ENCODE measurements at places on chromosomes 6 and 20.

GRCh38 chr6:13445005-13445743, 42.2 kb downstream of the GFOD1 start:
- DNase-seq, result peak; percentile 55

- peak; percentile 39 for DNase-seq
These were observed 21.6 kb upstream of the MTRF1L start for GRCh38 chr6:153023977-153024708.

GRCh38 chr20:25699914-25700313, 3.3 kb upstream of the ZNF337 start:
- DNase-seq, result no peak

DNA sequence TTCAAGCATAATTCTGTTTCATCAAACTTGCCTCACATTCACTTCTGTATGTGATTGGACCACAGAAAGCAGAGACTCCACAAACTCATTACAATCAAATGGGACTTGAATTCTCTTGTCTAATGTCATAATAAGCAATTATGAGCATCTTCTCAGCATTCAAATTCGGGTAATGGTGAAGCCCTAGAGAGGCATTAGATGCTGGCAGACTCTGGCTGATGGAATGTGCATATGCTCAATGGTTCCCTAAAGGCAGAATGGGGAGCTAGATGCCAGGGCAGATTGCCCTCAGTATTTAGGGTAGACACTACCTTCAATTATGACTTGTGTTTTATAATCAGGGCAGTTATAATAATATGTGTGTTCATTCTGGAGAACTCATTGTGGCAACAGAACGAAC, 127.9 kb downstream of the HDGFL1 start:
- no peak for DNase-seq

DNA sequence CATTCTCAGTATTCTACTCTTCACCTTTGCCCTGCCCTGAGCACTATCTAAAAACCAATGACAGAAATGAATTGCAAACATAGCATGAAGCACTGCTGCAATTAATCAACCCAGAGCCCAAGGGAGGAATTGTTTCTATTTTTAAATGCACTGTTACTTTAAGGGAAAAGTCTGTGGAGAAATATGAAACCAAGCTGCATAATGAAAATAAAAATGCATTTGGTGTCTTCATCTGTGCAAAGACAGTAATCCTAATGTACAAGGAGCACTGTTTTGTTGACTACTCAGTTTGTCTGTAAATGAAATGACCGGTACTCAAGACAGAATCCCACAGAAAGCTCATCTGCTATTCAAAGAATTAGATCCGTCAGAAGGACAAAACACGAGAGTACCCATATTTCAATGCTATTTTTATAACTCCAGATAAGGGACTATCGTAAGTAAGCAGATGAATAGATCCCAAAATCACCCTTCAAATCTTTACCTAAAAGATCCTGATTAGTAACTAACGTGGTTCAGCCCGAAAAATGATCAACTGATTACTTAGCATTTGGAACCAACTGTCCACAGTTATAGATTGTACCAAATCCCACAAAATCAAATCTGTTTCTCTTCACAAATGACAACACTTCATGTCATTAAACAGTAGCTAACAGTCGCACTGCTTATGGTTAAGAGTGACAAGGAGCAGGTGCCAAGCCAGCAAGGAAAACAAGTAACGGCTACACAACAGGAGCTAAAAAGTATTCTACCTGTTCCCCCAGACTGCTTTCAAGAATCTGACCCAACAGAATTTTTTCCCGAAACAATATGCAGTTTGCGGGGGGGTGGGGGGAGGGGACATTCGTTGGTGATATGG, 2.4 kb downstream of the KIF13A start:
- DNase-seq, result no peak

DNA sequence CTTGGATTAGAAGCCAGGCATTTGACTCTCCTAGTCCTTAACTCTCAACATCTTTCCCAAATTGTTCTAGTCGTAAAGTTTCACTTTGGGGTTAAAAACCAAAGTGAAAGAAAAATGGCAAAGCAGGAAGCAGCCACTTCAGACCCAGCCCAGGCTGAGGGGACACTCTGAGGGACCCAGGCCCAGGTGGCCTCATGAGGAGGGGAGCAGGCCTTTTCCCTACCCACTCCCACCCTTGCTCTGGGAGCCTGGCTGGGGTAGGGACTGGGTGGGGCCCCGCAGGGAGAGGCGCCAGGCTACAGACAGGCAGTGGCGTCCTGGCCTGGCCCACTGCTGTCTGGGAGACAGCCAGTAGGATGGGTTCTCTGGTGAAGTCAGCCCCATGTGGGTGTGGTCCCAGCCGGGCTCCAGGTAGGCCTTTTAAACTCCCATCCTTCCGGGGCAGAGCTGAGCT, 68.7 kb upstream of the MYL9 start:
- peak; percentile 57 for DNase-seq

- no peak for DNase-seq
These were observed 1.8 kb downstream of the ECHDC1 start for GRCh38 chr6:127341471-127342202.

DNA sequence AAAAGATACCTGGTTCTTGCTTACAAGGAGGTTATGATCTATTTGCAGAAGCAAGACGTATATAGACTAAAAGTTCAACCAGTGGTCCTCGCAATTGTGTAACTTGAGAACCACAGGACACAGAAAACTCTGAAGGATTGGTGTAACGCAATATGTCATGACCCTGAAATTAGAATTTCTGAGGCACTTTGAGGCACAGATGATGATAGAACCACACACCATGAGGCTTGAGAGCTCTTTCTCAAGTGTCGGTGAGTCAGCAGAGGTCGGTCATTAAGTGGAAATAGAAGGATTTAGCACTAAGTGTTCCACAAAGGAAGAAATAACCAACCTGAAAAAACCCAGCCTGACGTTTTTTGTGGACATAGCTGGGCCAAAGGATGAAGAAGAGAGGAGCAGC, 15.3 kb upstream of the CCN2 start:
- DNase-seq, result no peak

- DNase-seq, result no peak
These were observed 48.7 kb upstream of the DACT2 start for GRCh38 chr6:168368066-168368820.

DNA sequence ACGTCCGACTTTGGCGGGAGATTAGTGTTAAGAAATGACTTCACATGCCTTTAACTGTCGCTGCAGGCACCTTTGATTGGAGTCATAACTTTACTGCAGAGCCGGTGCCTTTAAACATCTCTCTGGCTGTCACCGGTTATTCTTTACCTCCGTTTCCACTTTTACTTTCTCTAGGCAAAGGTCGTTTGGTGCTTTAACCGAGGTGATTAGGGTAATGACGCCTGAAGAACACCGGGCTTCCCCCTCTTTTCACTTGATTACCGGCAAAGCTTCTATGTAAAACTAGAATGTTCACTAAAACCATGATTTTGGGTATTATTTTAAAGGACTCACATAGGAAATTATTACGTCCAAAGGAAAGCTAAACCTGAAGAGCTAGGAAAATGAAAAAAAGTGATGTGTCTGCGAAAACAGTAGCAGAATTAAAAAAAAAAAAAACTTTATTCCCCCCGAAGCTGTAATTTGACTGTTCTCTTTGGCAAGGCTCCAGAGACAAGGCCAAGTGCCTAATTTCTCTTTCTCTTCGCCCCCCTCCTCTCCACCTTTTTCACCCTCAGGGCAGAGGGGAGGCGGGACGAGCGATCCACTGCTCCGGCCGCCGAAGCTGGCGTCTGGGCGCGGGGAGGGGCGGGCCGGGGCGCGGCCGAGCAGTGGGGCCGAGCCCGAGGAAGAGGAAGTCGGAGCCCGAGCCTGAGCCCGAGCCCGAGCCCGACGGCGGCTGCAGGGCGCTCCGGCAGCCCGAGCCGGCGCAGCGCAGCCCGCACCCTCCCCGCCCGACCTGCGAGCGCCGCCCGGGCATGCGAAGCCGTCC, at the start of gene PLEKHG1:
Gene PLEKHG1, plus strand, starts transcription at position 687 of the 811 bp plus-strand sequence. CDS start 133,797 bp downstream, outside the sequence.
- DNase-seq, result peak; percentile 70

GRCh38 chr6:91490671-91491301, 903.9 kb upstream of the MAP3K7 start:
- DNase-seq, result no peak

- DNase-seq, result no peak
These were observed 7.8 kb upstream of the PACSIN1 start for GRCh38 chr6:34457742-34458735.

DNA sequence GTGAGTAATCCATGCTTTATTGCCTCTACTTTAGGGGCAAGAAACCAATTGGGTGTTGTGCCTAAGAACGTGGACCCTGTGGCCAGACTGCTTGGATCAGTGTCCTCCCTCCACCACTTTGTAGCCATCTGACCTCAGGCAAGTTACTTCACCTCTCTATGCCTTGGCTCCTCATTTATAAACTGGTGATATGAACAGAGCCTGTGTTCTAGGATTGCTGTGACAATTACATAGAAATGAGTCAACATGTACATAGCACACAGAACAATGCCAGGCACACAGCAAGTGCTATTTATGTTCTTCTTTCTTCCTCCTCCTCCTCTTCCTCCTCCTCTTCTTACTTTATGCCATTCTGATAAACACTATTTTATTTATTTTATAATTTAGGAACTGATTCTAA, 339.4 kb downstream of the CD83 start:
- no peak for DNase-seq

GRCh38 chr20:40689100-40689942, at the start of gene MAFB:
Gene MAFB, minus strand, starts transcription at chr20:40689236. Its CDS starts 386 bp downstream, at chr20:40688850.
- DNase-seq, result peak; percentile 71
